ENCODE measurements at places on chromosomes 5 and 9.
A peak's percentile ranks its signal among the peaks of the same experiment; 100 is the strongest.

DNA sequence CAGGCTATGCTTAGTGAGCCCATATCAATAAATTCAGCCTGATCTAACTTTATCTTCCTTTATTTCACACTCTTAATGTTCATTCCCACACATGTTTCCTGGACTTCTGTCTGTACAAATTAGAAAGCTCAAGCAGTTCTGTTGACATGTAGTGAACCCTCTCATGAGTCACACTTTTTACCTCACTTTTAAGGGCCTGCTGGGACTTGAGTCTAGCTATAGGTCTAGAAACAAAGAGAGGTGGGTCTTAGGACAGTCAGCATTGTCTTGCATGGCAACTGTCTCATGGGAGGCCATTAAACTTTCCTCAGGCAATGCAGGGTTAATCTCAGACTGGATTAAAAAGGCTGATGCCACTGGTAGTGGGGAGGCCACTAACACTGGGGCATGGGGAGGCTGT is 8.6 kb upstream of the CCNH start:
- no peak for DNase-seq

GRCh38 chr5:124747791-124748686 is 1.6 kb upstream of the ZNF608 start:
- no peak for DNase-seq

DNA sequence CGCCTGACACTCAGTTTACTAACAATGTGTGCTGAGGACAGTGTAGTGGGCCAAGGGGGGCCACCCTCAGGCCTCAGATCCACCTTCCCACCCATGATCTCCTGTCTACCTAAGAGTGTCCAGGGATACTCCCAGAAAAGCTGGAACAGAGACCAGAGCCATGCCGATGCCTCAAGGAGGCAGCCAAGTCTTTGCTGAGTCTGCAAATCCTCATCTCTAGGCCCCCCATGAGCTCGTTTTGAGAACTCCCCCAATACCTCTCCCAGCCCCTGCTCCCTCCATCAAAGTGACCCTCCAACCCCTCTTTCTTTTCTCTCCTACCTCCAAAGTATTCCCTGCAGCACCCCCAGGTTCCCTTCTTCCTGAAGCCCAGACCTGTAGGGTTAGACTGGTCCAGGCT is 53.5 kb downstream of the PCDH1 start:
- no peak for DNase-seq

GRCh38 chr5:15774632-15775031 is 274.7 kb downstream of the FBXL7 start:
- DNase-seq: no peak

- DNase-seq: peak; percentile 64
These were observed 49.6 kb downstream of the ANKRD55 start for GRCh38 chr5:56183506-56183905.

GRCh38 chr9:77417566-77417965 is 230.6 kb downstream of the GNA14 start:
- DNase-seq: peak; percentile 55

- DNase-seq: no peak
These were observed 17.9 kb downstream of the PDZD2 start for GRCh38 chr5:31656806-31657205.

DNA sequence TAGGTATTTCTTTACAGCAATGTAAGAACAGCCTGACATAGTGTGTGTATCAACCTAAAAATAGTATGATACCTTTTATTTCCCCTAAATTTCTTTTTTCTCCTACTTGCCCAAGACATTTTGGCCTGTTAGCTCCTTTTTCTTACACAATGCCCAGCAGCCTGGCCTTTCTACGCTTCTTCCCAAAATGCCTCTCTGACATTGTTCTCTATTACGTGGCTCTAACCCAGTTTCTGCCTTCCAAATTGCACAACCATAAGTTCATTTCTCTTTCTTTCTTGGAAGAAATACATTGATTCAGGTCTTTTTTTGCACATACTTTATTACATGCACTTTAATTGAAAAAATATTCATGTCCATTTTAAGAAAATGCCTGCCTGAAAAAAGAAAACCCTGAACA is 408.2 kb downstream of the PRR16 start:
- DNase-seq: no peak

- DNase-seq: no peak
These were observed 46.7 kb upstream of the MACIR start for GRCh38 chr5:103211576-103212561.

- DNase-seq: no peak
These were observed 1083.0 kb downstream of the CDH9 start for GRCh38 chr5:25955337-25955736.

Data from BJ (cell line).